ENCODE measurements at places on chromosomes 12 and 14.

DNA sequence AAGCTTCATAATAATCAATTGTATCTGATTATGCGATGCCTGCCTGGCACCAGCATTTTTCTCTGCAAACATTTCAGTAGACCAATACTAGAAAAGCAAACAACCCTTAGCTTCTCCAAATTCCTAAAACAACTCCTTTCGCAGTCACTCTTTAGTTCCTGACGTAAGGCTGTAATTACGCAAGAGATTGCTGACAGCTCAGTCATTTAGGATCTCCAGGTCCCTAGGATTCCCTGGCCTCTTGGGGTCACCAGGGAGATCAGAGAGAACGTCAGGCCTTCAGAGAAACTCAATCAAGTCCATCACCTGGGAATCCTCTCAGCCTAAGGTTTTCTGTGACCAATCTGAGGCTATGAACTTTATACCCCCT is 390.6 kb downstream of the PAWR start:
- DNase-seq = peak; percentile 32

DNA sequence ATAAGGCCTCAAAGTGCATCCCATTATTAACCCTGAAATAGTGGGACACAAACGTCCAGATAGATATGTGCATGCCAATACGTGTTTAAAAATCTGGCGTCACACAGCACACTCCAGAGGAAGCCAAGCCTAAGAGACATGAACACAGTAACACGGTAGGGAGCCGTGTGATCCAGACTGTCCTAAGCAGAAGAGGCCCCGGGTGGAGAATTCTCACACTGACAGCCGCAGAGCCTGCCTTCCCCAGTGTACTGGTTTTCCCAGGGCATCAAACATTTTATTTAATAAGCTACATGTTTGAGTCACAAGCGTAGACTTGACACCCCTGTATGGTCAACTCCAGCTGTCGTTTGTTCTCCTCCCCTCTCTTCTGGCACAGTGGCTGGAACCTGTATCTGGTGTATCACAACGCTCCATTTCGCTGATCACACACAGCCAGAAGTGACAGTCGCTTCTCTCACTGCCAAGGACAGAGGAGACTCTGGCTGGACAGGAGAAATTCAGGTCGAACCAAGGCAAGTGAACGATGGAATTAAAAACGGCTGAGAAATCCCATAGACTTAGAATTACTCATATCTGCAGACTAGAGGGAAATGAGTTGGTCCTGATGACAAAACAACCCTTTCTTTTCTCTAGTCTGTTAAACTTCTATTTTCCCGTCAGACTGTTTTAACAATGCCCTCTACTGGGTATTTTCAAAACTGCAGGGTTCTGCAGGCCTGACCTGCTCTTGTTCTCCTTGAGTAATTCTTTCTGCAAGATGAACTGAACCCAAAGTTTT is 359.9 kb downstream of the RGS6 start:
- peak; percentile 79 for DNase-seq

DNA sequence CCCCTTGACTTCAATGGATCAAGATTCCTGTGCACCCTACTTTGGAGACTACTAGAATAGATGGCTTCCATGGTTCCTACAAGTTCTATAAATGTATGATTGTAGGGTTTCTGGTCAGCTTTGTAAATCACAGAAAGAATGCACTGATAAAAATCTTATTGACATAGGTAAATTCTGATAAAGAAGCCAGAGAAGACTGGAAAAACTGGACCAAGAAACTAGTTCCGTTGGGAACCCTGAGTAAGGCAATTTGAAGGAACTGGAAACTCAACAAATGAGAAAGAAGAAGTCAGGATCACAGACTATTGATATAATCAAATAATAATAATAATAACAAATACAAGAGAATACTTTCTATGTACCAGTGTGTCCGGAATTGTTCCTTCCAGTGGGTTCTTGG is 15.4 kb upstream of the MGST1 start:
- no peak for DNase-seq

- no peak for DNase-seq
Observed at GRCh38 chr14:86141966-86142365, 612.0 kb downstream of the FLRT2 start.
